ENCODE measurements at places on chromosomes 2 and 18. TPM values are rescaled to one million over a fixed set of nuclear protein-coding genes. Genes with fewer than 3 reads are reported as not detected.

Gene AKAIN1
- not detected for total RNA-seq

Gene TMBIM1
- 266 TPM for total RNA-seq

Gene UGT1A4
- not detected for total RNA-seq

Gene TMEFF2
- total RNA-seq, result 0.08 TPM

Gene SCN2A
- total RNA-seq, result 0.42 TPM

Gene CCDC88A
- total RNA-seq, result 33.7 TPM

Gene EIF4E2
- 65.3 TPM for total RNA-seq

Gene SLC8A1
- 6.8 TPM for total RNA-seq

Gene IL1B
- 298 TPM for total RNA-seq

Gene ANKRD30B
- not detected for total RNA-seq

Gene CCDC85A
- total RNA-seq, result not detected

Gene CXCR2
- total RNA-seq, result not detected

Gene RFX8
- 0.08 TPM for total RNA-seq

Gene TUBA4B
- not detected for total RNA-seq

All from hair follicular keratinocyte (primary cell).